RPMI8226 (cell line): ENCODE measurements at places on chromosomes 4 and X.

DNA sequence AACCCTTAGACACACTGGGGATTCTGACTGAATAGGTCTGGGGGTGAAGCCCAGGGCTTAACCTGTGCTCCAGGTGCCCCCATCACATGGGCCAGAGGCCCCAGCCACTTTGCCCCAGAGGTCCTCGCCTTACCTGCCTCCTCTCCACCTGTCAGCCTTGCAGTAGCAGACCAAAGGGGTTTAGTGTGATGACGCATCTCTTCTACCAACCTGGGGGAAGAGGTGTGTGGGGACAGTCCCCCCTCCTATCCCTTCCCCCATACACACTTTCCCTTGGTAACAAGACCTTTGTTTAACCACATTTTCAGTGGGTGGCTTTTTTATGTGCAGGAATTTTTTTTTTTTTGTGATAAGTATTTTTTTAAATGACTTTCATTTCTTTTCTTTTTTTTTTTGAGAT lies 6.3 kb downstream of the CLCN4 start:
- DNase-seq, result no peak

GRCh38 chr4:188819233-188819632 lies 680.0 kb downstream of the TRIML1 start:
- DNase-seq, result no peak

DNA sequence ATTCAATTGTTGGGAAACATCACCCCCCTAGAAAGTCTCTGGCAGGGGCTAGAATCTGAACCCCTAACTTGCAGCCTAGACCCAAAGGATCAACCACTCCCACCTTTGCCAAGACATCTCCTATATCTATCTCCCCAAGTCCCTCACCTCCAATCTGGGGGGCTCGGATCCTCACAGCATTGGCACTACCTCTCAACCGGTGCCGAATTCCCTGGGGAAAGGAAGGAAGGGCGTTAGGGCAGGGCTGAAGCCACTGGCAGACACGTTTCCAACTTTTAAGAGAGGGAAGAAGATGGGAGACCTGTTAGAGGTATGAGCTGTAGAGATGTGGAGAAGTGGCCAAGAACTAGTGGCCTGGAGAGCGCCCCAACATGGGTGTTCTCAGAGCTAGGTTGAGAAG lies 2.7 kb downstream of the TIMM17B start:
- DNase-seq, result no peak

- DNase-seq, result no peak
These were observed 553.8 kb downstream of the CENPC start for GRCh38 chr4:66991521-66991920.

DNA sequence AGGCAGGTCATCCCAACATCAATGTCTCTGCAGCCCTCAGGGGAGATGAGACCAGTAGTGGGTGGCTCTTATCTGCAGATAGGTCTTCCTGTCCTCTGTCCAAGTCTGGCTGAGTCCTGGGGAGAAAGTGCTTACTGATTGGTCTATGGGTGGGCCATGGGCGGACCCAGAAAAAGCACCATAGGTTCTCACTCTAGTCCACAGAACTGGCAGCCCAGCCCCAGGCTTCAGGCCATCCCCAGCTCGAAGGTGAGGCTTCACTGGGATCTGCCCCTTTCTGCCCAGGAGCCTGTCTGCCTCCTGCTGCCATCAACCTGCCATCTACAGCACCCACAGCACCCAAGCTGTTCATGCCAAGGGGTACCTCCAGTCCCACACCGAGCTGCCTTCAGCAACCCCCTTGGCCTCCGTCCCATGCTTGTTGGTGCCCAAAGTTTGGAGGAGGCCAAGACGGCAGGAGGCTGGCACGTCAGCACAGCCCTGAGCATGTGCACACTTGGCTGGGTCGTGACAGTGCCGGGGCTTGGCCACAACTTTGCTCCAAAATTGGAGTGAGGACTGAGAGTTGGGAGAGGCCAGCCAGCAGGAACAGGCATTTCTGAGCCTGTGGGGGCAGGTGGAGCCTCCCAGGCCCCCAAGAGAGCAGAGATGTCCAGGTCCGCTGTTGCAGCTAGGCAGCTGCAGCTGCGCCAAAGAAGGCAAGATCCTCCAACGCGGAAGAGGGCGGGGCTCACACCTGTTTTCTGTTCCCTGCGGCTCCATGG lies 99.6 kb downstream of the IQCM start:
- DNase-seq, result no peak

GRCh38 chr4:5398056-5398455 lies 310.3 kb downstream of the EVC2 start:
- no peak for DNase-seq

DNA sequence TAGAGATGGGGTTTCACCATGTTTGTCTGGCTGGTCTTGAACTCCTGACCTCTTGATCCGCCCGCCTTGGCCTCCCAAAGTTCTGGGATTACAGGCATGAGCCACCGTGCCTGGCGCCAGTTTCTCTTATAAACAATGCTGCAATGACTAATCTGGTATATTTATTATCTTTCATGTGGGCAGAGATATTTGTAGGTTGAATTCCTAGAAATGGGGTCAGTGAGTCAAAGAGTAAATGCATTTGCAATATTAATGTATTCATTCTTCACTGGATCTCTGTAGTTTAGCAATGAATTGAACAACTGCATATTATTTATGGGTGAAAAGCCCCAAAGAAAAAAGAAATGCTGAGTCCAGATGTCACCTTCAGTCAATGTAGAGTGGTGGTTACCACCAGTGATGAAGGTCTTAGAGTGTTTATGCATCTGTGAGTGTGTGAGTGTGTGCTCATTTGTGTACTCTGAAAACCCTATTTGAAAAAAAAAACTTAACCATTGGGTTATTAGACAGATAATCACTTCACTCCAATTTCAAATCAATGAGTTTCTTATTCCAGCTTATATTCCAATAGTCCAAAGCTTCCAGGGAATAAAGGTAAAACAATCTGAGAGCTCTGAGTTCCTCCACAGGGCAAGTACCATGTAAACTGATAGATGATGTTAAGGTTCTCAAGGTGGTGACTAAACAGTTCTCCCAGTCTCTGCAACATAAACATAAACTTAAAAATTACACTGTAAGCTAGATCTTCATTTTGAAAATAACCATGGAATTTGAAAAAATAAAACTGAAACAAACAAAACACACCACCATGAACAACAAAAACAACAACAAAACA lies 22.6 kb upstream of the CD38 start:
- no peak for DNase-seq

DNA sequence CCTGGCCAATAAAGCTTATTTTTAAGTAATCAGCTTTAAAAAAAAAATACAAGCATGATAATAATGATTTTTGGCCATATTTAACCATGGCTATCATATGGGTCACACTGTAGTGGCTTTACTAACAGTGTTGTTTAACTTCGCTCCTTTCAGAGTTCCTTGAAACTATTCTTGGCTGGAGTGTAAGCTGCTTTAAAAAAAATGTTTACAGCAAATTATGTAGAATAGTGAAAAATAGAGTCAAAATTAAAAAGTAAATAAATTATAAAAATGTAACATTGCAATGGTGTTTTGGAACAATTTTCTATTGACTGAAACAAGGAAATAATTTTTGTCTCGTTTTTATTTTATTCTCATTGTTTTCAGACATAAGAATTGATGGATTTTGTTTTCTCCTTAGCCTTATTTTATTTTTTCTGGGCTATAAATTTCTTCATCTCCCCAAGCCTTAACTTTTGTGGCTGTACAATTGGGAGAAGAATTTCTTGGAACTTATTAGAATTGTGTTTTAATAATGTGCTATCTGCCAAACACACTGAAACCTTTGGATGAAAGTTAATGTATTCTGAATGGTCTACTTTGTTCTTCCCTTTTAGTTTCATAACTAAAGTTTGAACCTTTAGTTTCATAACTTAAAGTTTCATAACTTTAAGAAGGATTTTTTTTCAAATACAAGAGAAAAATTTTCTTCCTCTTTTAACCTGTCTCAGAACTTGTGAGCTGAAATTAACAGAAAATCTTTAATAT lies 182.0 kb downstream of the ARHGAP24 start:
- no peak for DNase-seq

- DNase-seq, result no peak
These were observed 381.6 kb downstream of the STIM2 start for GRCh38 chr4:27242217-27242616.

- DNase-seq, result no peak
These were observed 47.4 kb downstream of the TEX13A start for GRCh38 chrX:105173071-105173470.

DNA sequence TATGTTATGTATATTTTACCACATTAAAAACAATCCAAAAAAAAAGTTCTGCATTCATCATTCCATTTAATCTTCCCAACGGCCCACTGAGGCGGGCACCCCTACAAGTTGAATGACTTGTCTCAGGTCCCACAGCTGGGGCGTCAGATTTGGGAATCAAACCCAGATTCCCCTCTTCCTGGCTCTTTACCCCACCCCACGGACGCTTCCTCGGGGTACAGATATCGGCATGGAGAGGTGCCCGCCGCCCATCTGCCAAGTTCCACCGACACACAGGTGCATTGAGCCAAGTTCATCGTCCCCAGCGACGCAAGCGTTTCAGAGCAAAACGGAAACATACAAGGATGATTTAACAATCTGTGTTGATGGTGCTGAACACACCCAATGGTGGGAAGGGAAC lies 36.9 kb upstream of the MAN2B2 start:
- DNase-seq, result no peak

DNA sequence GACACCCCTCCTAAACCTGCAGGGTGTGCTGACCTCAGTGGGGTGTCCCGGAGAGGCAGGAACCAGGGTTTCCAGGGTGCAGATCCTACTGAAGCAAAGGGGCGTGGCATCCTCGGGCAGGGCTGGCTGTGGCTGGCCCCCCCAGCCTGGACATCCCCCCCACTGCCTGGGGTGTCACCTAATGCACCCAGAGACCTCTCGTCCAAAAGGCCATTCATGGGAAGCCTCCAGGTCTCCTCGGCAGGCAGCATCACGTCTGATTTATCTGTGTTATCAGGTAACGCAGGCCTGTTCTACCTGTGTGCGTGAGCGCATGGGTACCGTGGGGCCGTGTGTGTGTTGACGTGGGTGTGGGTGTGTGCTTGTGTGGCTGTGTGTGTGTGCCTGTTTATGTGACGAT lies 210.0 kb downstream of the SHOX start:
- DNase-seq, result no peak

DNA sequence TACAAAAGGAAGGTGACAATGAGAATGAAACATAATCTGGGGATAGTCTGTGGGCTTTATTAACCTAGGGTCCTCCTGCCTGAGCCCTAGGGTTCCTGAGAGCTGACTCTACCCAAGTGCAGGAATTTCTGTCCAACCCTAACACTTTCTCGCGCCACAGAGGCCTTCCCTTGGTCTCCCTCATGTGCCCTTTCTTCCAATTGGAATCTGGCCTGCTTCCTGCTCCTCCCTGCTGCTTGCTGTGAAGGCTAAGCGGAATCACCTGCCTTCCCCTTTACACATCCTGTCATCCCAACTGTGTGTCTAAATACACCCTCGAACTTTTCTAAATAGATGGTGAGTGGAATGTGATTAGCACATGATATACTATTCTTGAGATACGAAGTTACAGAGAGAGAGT lies 5.9 kb downstream of the MAGEA11 start:
- DNase-seq, result no peak

DNA sequence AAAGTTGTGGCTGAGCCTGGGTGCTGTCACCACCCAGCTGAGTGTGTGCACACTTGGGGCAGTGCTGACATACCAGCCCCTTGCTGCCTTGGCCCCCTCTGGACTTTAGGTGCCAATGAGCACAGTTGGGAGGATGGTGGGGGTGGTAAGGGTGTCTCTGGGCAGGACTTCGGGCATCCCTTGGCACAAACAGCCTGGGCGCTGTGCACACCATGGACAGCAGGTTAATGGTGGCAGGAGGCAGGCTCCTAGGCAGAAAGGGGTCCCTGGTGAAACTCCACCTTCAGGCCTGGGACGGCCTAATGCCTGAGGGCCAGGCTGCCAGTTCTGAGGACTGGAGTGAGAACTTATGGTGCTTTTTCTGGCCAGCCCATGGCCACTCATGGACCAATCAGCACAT lies 32.4 kb upstream of the TEX13C start:
- DNase-seq, result no peak

DNA sequence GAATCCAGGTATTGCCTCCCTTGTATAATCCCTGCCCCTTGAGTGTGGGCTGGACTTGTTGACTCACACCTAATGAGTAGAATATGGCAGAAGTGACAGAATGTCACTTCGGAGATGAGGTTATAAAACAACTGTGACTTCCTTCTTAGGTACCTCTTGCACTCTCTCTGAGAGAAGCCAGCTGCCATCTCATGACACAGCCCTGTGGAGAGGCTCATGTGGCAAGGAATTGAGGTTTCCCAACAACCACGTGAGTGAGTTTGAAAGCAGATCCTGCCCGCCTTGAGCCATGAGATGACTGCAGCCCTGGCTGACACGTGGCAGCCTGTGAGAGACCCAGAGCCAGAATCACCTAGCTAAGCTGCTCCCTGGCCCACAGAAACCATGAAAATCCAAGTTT lies 13.5 kb downstream of the ASB11 start:
- DNase-seq, result peak; percentile 12
